Activated CD4-positive, CD25-positive, alpha-beta regulatory T cell (primary cell): ENCODE measurements at places on chromosomes 5 and 9.
A peak's percentile ranks its signal among the peaks of the same experiment; 100 is the strongest.

DNA sequence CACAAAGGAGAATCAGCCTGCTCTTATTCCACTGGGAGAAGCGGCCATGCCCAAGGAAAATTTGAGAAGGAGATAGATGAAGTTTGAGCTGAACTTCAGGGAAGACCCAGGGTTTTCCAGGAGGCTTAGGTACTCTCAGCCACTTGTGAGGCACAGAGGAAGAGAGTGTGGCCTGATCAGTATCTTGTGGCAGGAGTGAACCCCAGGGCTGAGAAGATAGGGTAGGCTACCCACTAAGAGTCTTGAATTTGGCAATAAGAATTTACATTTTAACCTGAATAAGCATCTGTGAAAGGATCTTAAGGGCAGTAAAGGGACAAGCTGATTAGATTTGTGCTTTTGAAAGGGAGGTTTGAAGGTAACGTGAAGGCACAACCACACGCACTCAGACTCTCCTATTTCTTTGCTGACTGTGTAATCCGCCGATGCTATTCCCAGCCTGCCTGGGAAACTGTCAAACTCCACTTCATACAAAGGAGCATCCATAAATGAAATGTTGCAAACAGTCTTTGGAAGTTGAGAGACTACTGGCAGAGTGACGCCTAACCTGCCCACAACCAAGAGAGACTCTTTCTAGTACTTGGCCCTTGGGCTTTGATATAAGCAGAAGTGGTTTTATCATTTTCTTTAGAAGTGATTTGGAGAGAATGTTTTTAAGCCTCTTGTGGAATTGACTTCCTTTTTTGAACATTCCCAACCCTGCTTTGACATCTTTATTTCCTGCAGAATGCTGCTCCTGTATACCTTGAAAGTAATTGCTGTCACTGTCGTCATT is 108.2 kb upstream of the VCAN start:
- no peak for DNase-seq

DNA sequence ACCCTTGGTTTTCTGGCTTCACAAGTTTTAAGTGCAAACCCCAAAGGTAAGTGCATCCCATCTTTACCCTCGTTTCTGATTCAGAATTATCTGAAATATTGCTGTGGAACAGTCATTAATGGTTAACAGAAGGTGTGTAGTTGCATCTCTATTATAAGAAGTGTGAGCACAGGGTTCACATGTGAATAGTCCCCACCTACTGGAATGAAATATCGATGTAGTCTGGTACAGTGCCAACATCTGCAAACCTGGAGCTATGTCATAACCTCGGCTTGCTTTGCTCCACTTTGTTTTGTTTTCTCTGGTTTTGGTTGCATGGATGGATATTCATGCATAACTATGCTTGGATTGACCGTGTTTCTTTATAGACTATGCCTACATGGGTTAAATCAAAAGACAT is 12.6 kb downstream of the HTR4 start:
- no peak for DNase-seq

DNA sequence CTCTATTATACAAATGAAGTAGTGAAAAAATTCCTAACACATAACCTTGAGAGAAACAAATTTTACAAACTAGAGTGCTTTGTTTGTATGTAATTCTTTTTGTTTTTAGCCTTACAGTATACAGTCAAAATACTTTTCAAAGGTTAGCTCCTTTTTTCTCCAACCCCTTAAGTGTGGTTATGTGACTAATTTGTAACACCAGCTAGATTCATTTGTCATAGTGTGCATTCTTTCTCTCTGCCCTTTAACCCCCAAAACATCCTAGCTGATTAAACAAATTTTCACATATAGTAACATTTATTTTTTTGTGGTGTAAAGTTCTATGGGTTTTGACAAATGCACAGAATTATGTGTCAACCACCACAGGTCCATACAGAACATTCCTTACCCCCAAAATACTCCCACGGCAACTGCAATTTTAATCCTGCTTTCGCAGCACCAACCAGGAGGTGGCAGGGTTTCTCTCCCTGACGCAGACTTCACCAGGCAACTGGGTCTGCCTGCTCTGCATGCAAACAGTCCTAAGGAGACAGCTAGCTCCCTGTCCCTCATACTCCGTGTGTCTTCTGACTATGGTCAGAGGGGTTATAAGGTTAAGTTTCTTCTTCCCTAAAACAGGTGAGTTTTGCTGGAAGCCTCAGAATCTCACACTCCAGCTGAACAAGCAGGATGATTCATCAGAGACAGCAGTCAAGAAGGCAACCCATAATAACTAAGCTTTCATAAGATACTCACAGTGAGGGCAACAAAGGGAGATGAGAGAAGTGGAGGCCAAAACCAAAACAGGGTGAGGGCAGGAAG is 44.5 kb upstream of the NR5A1 start:
- no peak for DNase-seq

- DNase-seq, result no peak
These were observed 367.2 kb downstream of the OSTF1 start for GRCh38 chr9:75455444-75455921.

GRCh38 chr5:127133071-127133470 is 59.8 kb upstream of the C5orf63 start:
- DNase-seq, result no peak

- DNase-seq, result peak; percentile 34
These were observed 833 bp downstream of the ANKHD1 start for GRCh38 chr5:140402258-140403074.

GRCh38 chr5:74138721-74139120 is 501.8 kb downstream of the ENC1 start:
- DNase-seq, result no peak

DNA sequence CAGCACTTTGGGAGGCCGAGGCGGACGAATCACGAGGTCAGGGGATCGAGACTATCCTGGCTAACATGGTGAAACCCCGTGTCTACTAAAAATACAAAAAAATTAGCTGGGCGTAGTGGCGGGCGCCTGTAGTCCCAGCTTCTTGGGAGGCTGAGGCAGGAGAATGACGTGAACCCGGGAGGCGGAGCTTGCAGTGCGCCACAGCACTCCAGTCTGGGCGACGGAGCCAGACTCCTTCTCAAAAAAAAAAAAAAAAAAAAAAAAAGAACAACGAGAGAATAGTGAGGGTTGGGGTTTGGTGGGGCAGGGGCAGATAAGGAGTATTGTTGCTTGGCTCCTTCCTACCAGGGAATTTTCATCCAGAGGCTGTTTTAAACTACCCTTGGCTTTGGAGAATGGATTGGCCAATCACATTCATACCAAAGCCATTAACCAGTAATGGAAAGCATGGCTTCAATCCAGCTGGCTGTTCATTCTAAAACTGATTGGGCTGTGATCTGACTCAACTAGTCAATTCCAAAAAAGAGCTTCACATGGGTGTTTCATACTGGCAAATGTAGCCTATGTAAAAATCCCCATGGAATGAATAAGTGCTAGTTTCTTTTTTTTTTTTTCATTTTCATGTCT is 64.4 kb downstream of the PLCXD3 start:
- DNase-seq, result no peak

- no peak for DNase-seq
These were observed 1.5 kb upstream of the IL17B start for GRCh38 chr5:149380466-149381121.

DNA sequence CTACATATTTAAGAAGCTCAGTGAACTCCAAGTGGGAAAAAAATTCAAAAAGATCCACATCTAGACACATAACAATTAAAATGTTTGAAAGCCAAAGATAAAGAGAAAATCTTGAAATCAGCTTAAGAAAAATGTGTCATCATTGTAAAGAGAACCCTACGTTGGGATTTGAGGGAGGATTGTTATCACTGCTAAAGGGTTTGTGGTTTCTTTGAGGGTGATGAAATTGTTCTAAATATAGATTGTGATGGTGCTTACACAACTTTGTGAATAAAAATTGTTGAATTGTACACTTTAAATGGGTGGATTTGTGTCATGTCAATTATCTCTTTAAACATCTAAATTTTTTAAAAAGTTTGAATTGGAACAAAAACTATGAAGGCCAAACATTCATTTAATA is 92.2 kb upstream of the ADAMTS19 start:
- no peak for DNase-seq

DNA sequence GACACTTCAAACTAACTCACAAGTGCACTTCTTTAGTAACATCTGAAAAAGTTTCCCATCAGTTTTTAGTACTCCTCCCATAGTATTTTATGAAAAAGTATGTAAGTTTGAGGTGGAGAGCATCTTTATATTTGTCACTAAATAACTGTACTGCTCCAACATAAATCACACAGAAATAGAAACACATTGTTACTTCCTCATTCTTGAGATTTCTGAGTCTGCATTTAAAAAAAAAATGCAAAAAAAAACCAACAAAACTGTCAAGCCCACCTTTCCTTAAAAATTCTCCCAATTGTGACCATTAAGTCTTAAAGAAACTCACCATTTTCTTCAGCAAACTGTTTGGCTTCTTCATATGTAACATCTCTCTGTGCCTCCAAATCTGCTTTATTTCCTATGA is 18.7 kb downstream of the RAB14 start:
- DNase-seq, result no peak
